ENCODE measurements at places on chromosomes 4 and X. TPM values are rescaled to one million over a fixed set of nuclear protein-coding genes. Genes with fewer than 3 reads are reported as not detected.

- DNase-seq = no peak
- H3K27me3 ChIP-seq = no peaks in the 10 kb centered on the region
- H3K4me3 ChIP-seq = no peak overlapping the region
- H3K36me3 ChIP-seq = peaks cover 3% of the 10 kb centered on the region
Measured at GRCh38 chrX:2401590-2402360, 99.0 kb downstream of the DHRSX start.

DNA sequence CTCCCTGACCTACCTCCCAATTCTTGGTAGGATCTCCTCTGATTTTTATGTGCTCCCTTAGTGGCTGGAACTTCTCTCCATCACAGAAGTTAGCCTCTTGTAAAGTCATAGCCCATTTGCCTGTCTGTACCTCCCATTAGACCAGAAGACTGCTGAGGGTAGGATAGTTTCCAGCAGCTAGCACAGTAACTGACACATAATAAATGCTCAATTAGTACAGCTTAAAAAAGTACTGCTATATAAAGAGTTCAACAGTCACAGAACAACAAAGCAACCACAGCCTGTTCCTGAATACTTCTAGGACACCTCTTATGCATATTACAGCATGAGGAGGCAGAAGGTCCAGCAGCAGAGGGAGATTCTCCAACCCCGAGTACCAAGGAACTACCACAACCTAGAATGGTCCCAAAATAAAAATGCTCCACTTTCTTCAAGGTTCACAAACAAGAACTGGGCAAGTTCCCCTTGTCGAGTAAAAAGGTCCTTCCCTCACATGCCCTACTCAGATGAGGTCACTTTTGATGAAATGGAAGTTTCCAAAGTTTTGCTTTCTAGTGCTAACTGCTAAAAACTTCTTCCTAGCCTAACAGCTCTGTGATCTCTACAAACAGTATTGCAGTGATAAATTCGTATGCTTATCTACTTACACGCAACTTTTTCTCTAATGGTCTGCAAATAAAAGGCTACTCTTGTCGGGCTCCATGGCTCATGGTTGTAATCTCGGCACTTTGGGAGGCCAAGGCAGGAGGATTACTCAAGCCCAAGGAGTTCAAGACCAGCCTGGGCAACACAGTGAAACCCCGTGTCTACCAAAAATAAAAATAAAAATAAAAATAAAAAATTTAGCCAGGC lies 12.8 kb downstream of the MECP2 start:
- H3K4me1 ChIP-seq = peaks cover 17% of the 10 kb centered on the region
- DNase-seq = peak; percentile 14
- H3K27ac ChIP-seq = no peak overlapping the region
- peaks cover 5% of the 10 kb centered on the region for H3K36me3 ChIP-seq

DNA sequence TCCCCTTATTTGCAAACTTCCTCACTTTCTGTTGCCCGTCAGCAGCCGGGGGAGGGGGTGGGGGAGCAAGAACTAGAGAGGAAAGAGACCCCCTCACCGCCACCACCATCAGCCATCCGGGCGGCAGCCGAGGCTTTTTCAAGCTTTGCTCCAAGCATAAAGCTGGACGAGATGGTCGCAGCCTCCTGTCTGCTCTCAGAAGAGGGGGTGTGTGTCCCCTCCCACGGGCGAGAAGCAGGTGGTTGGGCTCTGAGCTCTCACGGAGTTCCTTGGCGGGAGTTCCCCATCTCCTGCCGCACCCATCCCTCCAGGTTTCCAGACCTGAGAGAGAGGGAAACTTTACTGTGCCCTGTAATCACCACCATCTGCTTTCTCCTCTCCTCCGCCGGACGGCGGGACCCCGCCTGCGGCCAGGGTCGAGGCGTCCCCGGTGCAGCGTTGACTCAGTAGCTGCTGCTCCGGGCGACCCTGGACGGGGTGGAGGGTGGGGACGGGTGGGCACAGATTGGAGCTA lies 4.7 kb upstream of the ARX start:
- H3K36me3 ChIP-seq = no peaks in the 10 kb centered on the region
- H3K4me3 ChIP-seq = no peak overlapping the region
- H3K4me1 ChIP-seq = peaks cover 34% of the 10 kb centered on the region

GRCh38 chr4:143597276-143597675 lies 83.8 kb downstream of the SMARCA5 start:
- no peak overlapping the region for H3K4me3 ChIP-seq
- no peaks in the 10 kb centered on the region for H3K36me3 ChIP-seq
- H3K27me3 ChIP-seq = peaks cover 3% of the 10 kb centered on the region

DNA sequence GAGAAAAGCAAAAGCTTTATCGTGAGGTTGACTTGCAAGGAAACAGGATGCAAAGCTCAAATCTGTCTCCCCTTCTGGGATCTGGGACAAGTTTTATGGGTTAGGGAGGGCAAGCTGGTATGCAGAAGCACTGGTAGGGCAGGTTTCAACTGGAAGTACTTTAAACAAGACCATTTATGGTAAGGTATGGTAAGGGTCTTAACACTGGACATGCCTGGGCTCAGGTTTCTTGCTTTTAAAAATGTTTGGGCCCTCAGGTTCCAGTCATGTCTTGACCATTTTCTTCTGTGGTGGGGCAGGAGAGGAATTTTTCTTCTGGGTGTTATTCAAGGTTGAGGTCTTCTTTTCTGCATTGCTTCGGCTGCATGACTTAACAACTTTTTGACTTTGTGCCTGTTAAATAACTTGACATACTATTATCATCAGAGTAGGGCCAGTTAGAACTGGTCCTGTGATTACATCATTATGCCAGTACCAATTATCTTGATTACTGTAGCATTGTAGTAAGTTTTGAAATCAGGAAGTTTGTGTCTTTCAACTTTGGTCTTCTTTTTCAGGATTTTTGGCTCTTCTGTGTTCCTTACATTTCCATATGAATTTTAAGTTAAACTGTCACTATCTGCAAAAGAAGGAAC lies 33.7 kb downstream of the CD38 start:
- no peak for DNase-seq
- H3K27ac ChIP-seq = no peak overlapping the region
- H3K27me3 ChIP-seq = no peaks in the 10 kb centered on the region
- H3K36me3 ChIP-seq = no peaks in the 10 kb centered on the region
- H3K4me1 ChIP-seq = peaks cover 13% of the 10 kb centered on the region
- H3K4me3 ChIP-seq = no peak overlapping the region

- H3K36me3 ChIP-seq = peaks cover 16% of the 10 kb centered on the region
- H3K4me1 ChIP-seq = peaks cover 18% of the 10 kb centered on the region
- H3K27ac ChIP-seq = peak overlapping the region; percentile 45
- H3K4me3 ChIP-seq = peak overlapping the region; percentile 83
- peak; percentile 23 for DNase-seq
Measured at GRCh38 chrX:54042609-54043021, 1.7 kb downstream of the PHF8 start.

GRCh38 chr4:118927974-118928373 lies 39.3 kb downstream of the SYNPO2 start:
- H3K36me3 ChIP-seq = no peaks in the 10 kb centered on the region
- no peak for DNase-seq
- no peak overlapping the region for H3K4me3 ChIP-seq
- H3K27me3 ChIP-seq = no peaks in the 10 kb centered on the region
- no peaks in the 10 kb centered on the region for H3K4me1 ChIP-seq

- no peak overlapping the region for H3K27ac ChIP-seq
- H3K27me3 ChIP-seq = no peaks in the 10 kb centered on the region
- H3K36me3 ChIP-seq = no peaks in the 10 kb centered on the region
- H3K4me3 ChIP-seq = no peak overlapping the region
- H3K4me1 ChIP-seq = no peaks in the 10 kb centered on the region
Measured at GRCh38 chr4:148881860-148882643, 439.8 kb upstream of the NR3C2 start.

DNA sequence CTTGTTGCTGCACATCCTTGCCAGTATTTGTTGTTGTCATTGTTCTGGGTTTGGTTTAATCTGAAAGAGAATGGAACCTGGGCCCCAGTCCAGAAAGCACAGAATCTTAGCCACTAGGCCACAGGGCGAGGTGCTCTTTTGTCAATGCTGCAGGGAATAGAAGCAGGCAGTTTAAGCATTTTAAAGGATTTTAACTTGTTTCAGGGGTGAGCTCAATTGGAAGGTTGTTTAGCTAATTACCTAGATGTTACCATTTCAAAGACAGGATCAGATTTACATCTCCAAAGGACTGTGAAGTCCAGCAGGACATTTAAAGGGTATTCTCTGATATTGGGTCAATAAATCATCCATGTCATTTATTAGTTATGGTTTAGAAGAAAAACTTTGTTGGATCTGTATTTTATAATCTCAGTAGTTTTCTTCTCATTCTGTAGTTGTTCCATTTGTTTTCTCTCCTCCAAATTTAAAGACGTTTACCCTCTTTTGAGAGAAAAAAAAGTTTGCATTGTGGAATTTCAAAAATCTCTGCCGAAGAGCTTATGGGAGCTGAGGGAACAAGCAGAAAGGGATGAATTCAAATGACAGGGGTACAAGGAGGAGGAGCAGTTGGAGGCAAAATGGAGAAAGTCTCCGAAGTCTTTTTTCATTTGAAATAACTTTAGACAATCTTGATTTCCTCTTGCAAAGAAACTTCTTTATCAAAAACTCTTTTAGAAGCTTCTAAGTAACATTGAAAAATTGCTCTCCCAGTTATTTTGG lies 57.5 kb upstream of the FAM47C start:
- H3K36me3 ChIP-seq = no peaks in the 10 kb centered on the region
- H3K27ac ChIP-seq = no peak overlapping the region
- H3K4me1 ChIP-seq = no peaks in the 10 kb centered on the region
- no peak overlapping the region for H3K4me3 ChIP-seq
- no peaks in the 10 kb centered on the region for H3K27me3 ChIP-seq

DNA sequence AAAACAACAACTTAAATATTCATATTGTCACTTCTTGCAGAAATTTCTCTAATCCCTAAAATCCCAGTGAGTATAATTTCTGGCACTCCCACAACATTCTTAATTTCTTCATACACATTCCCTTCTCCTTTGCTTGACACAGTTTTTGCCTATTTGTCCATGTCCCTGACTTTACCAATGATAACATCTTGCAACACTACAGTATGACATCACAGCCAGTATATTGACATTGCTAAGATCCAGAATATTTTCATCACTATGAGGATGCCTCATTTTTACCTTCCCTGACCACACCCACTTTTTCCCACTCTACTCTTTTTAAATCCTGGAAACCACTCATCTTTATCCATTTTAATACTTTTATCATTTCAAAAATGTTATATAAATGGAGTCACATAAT lies 292.3 kb upstream of the GK2 start:
- no peak overlapping the region for H3K27ac ChIP-seq
- H3K4me1 ChIP-seq = no peaks in the 10 kb centered on the region
- H3K4me3 ChIP-seq = no peak overlapping the region
- no peak for DNase-seq
- H3K27me3 ChIP-seq = no peaks in the 10 kb centered on the region

GRCh38 chr4:164109503-164109902 lies 615.0 kb downstream of the TMA16 start:
- no peaks in the 10 kb centered on the region for H3K36me3 ChIP-seq
- H3K27me3 ChIP-seq = no peaks in the 10 kb centered on the region
- no peak overlapping the region for H3K27ac ChIP-seq
- no peaks in the 10 kb centered on the region for H3K4me1 ChIP-seq
- no peak overlapping the region for H3K4me3 ChIP-seq
- DNase-seq = no peak

GRCh38 chr4:139872274-139872673 lies 206.7 kb downstream of the MGST2 start:
- H3K4me1 ChIP-seq = peaks cover 10% of the 10 kb centered on the region
- no peak for DNase-seq
- H3K27ac ChIP-seq = no peak overlapping the region
- H3K27me3 ChIP-seq = no peaks in the 10 kb centered on the region
- H3K36me3 ChIP-seq = no peaks in the 10 kb centered on the region

DNA sequence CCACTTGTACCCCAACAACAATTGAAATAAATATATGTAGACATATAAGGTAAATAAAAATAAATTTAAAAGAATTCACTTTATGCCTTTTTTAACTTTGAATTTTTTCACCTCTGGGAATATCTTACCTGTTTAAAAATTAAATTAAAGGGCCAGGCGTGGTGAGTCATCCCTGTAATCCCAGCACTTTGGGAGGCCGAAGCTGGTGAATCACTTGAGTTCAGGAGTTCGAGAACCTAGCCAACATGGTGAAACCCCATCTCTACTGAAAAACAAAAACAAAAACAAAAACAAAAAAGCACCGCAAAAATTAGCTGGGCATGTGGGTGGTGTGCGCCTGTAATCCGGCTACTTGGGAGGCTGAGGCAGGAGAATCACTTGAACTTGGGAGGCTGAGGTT lies 164.8 kb downstream of the AASDH start:
- no peak overlapping the region for H3K27ac ChIP-seq
- H3K4me3 ChIP-seq = no peak overlapping the region
- H3K27me3 ChIP-seq = no peaks in the 10 kb centered on the region

DNA sequence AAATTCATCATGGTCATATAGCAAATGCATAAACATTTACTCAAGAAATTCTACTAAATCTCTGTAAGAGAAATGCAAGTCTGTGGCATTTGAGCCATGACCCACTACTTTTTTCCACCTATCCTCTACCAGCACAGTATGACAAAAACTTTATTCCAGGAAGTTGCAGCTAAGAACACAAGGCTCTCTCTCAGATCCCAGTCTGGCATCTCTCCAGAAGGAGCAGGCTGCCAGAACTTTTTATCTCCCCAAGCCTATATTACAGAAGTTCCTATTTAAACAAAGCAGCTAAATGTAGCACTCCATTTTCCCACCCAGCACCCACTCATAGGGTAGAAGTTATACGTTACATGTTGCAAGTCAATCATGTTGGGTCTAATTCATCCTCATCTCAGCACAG lies 49.3 kb upstream of the EPGN start:
- no peaks in the 10 kb centered on the region for H3K27me3 ChIP-seq
- no peak overlapping the region for H3K4me3 ChIP-seq
- no peak for DNase-seq

SGCB gene
- 0.68 TPM for total RNA-seq

CDX4 gene
- total RNA-seq = not detected

APLN gene
- not detected for total RNA-seq

CSAG1 gene
- not detected for total RNA-seq

MID1 gene
- not detected for total RNA-seq

TMA16 gene
- 9.1 TPM for total RNA-seq

HSD17B13 gene
- total RNA-seq = 0.73 TPM
